ENCODE measurements at places on chromosomes 11 and 22.

GRCh38 chr22:32558681-32559355 lies 84.2 kb downstream of the FBXO7 start:
- DNase-seq = no peak

- DNase-seq = no peak
Measured at GRCh38 chr11:66221726-66222236, 46.7 kb upstream of the RAB1B start.

DNA sequence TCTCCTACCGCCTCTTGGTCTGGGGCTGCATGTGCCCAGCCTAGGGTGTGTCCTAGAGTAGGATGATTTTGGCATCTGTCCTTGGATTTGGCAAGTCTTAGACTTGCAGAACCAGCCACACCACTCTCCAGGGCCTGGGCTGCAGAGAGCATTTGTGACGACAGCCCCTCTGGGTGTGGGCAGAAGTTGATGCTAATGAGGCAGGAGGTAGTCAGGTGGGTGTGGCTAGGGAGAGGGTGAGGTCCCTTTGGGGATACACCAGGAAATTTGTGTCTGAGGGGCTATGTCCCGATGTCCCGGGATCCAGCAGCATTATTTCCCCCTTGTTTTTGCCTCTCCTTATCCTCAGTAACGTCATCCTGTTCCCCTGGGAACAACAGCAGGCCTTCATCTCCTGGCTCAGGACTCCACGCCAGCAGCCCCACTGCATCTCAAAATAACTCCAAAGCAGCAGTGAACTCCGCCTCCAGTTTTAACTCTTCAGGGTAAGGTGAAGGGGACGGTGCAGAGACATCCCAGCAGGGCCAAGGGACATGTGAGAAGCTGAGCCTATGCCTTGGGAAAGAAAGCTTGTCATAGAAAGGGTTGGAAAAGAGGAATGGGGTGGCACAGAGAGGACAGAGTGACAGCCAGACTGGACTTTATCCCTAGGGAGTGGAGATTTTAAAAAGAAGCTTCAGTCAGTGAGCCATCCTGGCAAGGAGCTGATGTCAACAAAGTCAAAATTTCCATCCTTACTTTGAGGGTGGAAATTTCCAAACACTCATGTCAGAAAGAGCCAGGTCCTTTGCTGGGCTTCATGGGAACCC lies 8.0 kb upstream of the TLCD5 start:
- no peak for DNase-seq

DNA sequence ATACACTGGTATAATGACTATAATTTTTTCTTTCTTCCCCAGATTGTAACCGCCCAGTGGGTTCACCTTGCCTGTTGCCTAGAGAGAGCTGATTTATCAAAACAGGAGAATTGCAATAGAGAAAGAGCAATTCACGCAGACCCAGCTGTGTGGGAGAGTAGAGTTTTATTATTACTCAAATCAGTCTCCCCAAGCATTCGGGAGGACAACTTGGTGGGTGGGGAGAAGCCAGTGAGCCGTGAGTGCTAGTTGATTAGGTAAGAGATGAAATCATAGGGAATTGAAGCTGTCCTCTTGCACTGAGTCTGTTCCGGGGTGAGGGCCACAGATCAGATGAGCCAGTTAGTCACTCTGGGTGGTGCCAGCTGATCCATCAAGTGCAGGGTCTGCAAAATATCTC lies 73.2 kb downstream of the SLC35F2 start:
- DNase-seq = no peak

DNA sequence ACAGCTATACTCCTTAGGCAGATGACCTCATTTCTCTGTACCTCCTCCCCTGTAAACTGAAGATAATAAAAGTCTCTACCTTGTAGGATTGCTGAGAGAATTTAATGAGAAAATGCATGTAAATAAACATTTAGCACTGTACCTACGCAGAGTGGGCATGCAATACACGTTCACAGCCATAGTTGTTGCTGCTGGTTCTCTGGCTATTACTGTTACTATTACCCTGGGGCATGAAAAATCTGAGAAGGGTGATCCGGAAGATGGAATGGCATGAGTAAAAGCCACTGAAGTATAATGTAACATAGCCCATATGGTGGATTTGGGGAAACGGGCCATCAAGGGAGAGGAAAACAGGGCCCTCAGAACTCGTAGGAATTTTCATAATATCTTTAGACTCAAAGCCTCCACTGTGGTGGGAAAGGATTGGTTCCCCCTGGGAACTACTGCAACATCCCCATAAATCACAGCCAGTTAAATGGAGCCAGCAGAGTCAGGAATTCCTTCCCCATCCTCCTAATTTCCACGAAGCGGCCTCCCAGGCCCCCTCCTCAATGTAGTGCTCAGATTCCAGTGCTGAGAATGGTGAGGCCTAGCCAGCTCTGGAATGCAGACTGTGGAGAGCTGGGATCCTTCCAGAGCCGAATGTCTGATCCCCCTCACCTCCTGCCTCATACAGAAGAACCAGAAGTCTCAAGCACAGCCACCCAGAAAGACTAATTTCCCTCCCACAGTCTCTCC lies 205.3 kb downstream of the MN1 start:
- DNase-seq = no peak

DNA sequence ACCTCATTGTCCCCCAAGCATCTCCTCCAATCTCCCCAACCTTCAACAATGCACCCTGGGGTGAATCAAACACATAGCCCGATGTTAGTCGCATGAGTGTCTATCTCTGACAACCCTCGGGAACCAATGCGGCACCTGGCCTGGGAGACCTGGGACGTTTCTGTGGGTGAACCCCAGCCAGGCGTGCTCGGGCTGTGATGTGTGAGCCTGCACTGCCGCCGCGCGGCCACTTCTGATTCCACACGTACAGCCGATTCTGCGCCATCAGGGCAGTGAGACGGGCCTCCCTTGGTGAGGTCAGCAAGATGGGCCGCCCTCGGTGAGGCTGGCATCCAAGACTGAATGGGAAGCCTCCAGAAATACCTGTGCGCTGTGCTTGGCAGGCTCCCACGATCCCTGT lies 5.2 kb upstream of the H19 start:
- no peak for DNase-seq

DNA sequence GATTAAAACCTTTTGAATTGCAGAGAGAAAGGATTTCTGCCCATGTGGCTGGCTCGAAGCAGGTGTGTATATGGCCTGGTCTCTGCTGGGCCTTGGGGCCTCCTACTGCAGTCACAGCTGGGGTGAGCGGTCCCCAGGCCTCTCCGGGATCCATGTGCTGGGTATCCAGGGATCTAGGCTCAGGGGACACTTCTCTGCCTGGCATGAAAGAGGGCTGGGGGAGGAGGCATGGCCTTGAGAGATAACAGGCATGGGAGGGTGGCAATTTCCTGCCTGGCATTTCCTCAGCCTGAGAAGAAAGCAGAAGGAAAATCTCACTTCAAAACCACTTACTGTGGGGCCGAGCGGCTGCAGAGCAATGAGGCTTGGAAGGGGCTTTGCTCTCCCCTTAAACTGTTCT lies 20.3 kb upstream of the PARVG start:
- DNase-seq = no peak

GRCh38 chr22:31119026-31119717 lies 3.6 kb upstream of the INPP5J start:
- no peak for DNase-seq
